ENCODE measurements at places on chromosomes 13 and 19.
A peak's percentile ranks its signal among the peaks of the same experiment; 100 is the strongest.

- DNase-seq, result peak; percentile 5
Measured at GRCh38 chr19:58570770-58571574, 2.2 kb downstream of the MZF1 start.

GRCh38 chr13:29510651-29511084 lies 84.8 kb downstream of the SLC7A1 start:
- DNase-seq, result no peak

DNA sequence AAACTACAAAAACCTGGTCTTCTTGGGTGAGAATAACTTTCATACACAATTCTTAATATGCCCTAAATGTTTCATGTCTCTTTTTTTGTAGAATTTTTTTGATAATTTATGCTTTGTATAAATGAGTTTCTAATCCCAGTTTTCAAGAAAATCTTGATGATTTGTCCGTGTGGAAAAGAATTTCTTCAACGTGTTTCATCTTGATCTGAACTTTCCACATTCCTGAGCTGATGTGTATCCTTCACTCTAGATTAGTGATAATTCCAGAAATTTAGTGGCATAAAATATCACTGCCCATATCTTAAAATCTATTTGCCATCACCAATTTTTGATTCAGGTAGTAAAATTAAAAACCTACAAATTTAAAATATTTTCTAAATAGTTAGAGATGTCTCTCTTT lies 24.6 kb downstream of the ZNF431 start:
- no peak for DNase-seq

- peak; percentile 16 for DNase-seq
Measured at GRCh38 chr13:99418843-99419140, 82.5 kb upstream of the TM9SF2 start.

DNA sequence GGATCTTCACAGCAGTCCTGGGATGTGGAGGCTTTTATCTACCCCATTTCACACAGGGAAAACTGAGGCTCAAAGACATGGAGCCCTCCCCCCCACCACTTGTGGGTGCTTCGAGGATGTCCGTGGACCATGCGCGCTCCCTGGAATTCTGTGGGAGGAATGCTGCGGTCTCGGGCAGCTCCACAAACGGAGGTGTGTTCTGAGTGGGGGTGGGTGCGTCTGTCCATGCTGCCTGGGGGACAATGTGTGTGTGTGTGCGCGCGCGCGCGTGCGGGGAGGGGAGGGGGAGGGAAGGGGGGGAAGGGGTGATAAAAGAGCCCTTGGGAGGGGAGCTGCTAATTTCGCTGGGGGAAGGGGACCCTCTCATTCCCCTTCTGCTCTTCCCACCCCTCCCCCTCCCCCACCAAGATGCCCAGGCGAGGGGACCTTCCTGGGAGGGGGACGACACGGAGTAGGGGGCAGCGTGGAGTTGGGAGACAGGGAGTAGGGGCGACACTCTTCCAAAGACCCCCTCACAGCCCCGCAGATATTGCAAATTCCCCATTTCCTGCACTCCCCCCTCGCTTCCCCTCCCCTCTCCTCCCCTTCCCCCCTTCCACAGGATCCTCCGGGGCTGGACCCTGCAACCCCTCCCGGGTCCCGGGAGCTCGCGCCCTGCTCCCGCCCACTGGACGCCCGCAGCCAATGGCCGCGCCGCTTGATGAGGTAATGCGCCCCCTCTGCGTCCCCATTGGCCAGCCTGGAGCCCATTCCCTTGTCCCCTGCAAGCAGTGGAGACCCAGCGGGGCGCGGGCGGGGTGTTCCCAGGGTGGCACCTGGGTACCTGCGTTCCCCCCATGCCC lies 18.9 kb upstream of the ZNRF4 start:
- DNase-seq, result peak; percentile 92

- DNase-seq, result no peak
Measured at GRCh38 chr19:14393329-14393728, 12.1 kb downstream of the ADGRE5 start.

- DNase-seq, result no peak
Measured at GRCh38 chr19:48739404-48740163, 826 bp downstream of the RASIP1 start.

GRCh38 chr13:29621051-29621800 lies 25.7 kb upstream of the SLC7A1 start:
- DNase-seq, result no peak

GRCh38 chr19:28027116-28027515 lies 1185.8 kb downstream of the UQCRFS1 start:
- DNase-seq, result no peak

DNA sequence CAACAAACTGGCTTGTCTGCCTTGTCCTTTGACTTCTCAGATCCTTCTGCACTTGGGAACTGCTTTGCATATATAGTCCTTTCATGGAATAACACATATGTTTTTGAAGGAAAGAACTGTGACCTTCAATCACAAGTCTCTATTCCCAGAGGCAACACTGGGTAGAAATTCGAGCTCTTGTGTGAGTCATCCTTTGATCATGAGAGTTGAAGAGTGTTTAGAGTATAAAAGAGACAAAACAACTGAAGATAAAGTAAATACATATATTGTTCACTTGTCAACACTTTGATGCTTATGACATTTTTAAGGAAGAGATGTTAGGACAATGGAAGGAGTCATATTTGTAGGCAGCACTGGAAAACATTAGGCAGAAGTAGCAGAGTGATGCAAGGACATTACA lies 5.2 kb upstream of the OR7A5 start:
- DNase-seq, result no peak

DNA sequence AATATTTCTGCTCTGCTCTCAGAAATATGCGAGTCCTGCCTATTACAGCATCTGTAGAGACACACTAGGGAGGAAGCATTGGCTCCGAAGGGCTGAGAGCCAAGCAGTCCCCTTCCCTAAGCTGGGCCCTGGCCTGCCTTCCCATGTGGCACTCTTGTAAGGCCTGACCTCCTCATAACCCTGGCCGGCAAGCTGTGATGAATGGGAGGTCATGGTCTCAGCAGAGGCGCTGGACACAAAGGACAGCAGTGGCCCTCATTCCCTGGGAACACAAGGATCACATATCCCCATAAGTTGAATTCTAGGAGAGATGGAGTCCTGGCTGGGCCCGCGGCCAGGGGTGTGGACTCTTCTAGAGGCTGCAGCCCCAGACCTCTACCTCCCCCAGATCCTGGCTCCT lies 483.3 kb downstream of the ZNF536 start:
- DNase-seq, result no peak

DNA sequence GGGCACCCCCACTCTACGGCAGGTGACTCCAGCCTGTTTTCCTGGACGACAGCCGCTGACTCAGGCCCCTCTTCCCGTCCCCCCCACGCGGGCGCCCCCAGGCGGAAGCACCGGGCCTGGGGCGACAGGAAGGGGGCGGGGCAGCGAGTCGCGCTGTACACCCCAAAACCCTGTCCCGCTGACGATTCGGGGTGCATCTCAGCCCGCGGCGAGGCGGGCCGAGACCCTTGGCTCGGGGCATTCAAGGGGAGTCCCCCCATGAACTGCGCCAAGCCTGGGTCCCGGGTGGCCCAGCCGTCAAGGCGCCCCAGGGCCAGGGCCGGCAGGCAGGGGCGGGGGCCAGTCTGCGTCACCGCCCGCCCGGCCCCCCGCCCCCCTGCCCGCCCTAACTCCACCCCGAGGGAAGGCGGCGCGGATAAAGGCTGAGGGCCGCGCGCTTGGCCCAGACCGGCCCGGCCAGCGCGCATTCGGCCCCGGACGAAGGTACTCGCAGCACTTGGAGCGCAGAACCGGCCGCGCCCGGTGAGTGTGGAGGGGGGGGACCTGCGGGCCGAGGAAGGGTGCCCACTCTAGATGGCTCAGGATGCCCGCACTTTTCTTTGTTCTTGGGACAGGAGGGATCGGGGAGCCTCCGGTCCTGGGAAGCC lies at the start of gene MIDN:
Gene MIDN (plus strand): TSS at position 445 of the 647 bp plus-strand sequence. CDS start 1,714 bp downstream, outside the sequence.
- DNase-seq, result peak; percentile 80

GRCh38 chr13:26584713-26585112 lies 27.2 kb downstream of the WASF3 start:
- DNase-seq, result no peak

DNA sequence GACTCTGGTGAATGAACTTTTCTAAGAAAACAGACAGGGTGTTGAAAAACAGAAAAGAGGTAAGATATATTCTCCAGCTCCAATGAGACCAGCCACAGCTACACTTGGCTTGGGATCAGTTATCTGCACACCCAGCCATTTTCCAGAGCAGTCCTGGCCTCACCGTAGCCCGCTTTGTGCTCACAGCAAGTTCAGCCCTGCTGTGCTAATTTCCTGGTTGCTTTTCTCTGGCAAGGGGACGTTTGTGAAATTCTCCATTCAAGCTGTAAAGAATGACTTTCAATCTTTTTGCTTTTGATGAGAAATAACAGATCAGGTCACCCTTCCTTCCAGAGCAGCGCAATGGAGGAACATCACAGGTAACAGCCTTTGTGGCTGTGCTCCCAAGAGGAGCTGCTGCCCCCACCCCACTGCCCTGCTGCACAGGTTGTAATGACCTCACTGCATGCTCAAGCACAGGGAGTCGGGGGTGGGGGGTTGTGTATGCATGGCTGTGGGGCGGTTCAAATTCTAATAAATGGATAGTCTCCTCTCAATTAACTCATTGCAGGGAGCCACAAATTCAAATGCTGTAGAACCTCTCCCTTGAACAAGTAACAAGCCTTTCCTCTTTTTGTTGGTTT lies 516.6 kb upstream of the NBEA start:
- no peak for DNase-seq

DNA sequence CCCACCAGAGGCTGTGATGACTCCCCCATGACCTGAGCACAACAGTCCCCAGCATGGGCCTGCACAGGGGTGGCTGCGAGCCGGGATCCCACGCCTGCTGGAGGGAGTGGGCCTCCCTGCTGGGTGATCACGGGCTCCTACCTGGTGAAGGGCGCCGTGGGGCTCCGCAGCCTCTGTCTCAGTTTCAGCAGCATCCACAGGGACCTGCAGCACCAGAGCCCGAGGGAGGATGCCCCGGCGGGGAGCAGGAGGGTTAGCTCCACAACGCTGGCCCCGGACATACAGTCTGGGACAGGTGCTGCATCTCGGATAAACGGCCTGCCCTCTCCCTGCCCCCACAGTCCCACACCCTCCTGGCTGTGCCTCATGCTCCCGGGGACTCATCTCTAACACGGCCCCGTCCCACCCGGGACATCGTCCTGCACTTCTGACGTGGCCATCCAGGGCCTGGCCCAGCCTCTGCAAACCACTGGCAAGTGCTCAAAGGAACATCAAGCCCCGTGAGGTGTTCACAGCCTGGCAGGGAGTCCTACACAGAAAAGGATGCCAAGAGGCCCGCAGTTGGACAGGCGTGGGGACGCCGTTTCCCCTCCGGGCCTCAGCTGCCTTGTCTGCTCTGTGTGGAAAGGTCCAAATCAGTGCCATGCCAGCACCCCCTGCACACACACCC lies 10.5 kb downstream of the PEX11G start:
- DNase-seq, result no peak

- no peak for DNase-seq
Measured at GRCh38 chr13:29573190-29573589, 22.3 kb downstream of the SLC7A1 start.
